H9 (cell line): ENCODE measurements at places on chromosomes 7 and 10.

DNA sequence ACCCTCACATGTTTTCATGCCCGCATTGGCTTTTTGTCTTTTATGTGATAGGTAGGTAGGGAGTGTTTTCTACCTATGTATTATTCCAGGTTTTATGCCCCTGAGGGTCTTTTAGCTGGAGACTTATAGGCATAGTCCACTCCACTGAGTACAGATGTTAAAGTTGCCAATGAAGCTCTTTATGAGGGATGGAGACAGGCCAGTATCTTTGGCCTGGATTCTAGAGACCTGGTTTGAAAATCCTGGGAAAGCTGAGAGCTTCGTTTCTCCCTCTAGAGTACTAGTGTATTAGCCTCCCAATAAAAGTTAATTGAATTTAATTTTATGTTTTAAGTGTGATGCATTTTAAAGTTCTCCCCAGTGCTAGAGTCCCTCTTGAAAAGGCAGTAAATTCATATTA, 854.1 kb downstream of the LRMDA start:
- DNase-seq: no peak
- H3K27me3 ChIP-seq: no peaks in the 10 kb centered on the region
- H3K36me3 ChIP-seq: peaks cover 2% of the 10 kb centered on the region; the same call in 2 of the 3 replicates
- H3K27ac ChIP-seq: no peak overlapping the region
- H3K4me3 ChIP-seq: no peak overlapping the region

- H3K4me1 ChIP-seq: no peaks in the 10 kb centered on the region
- H3K4me3 ChIP-seq: no peak overlapping the region
- no peaks in the 10 kb centered on the region for H3K27me3 ChIP-seq
- no peak overlapping the region for H3K27ac ChIP-seq
- peaks cover 92% of the 10 kb centered on the region for H3K36me3 ChIP-seq
Measured at GRCh38 chr10:98435178-98435577, 11.6 kb downstream of the HPS1 start.

DNA sequence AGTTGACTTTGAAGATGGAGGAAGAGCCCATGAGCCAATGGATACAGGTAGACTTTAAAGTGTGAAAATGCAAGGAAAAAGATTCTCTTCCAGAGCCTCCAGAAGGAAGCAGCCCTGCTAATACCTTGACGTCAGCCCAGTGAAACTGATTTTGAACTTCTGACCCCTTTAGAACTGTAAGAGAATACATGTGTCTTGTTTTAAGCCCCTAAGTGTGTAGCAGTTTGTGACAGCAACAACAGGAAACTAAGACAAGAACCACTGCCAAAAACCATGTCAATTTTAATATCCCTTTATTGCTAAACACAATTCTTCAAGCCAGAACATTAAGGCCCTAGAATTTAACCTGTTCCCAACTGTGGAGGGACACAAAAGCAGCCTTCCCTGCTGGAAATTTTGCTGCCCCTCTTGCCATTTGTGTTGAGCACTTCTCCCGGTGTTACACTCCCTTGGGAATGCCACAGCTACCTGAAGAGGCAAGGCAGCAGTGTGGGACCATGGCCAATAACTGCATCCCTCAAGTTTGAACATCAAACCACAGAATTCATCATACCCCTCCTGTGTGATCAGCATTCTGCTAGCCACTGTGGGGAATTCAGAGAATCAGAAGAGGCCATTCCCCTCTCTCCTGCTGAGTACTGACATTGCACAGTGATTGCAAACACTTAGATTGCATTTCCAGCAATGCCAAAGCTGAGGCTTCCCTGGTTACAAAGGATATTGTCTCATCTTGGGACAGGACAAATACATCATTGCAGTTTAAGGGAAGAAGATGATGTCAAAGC, 12.3 kb upstream of the CCDC172 start:
- no peak for DNase-seq
- no peak overlapping the region for H3K27ac ChIP-seq
- H3K27me3 ChIP-seq: no peaks in the 10 kb centered on the region
- H3K36me3 ChIP-seq: no peaks in the 10 kb centered on the region

DNA sequence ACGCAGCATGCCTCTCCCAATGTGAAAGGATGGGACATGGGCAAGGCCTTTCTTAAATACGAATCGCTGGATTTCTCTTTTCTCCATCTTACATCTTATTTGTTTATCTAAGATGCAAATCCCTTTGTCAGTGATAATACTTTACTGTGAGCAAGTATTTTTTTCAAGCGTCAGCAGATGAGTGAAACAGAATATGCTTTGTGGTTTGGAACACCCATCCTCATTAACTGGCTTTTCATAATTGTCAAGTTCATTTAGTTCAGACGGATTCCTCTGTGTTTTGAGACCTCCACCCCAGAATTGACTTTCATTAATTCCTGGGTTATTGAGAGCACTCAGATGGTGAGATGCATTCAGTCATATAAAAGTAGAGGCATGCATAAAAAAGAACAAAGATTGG, 149.8 kb downstream of the NSUN6 start:
- H3K4me3 ChIP-seq: no peak overlapping the region
- DNase-seq: no peak
- no peaks in the 10 kb centered on the region for H3K27me3 ChIP-seq
- H3K4me1 ChIP-seq: no peaks in the 10 kb centered on the region; the same call in 1 of the 2 replicates
- H3K27ac ChIP-seq: no peak overlapping the region
- H3K36me3 ChIP-seq: no peaks in the 10 kb centered on the region

DNA sequence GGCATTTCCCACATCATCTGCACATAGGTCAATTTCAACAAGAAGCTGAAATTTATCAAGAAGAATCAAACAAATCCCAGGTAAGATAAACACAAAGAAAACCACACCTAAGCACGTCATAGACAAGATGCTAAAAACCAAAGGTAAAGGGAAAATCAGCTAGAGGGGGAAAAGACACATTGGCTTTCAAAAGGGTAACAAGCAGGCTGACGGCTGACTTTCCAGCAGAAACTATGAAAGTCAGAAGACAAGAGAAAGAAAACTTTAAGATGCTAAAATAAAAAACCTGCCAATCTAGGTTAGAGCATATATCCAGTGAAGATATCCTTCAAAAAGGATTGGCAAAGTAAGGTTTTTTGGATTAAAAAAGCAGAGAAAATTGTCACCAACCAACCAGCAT, 59.9 kb upstream of the RHEB start:
- no peak overlapping the region for H3K27ac ChIP-seq
- H3K36me3 ChIP-seq: peaks cover 6% of the 10 kb centered on the region; the same call in 2 of the 3 replicates
- H3K27me3 ChIP-seq: no peaks in the 10 kb centered on the region

DNA sequence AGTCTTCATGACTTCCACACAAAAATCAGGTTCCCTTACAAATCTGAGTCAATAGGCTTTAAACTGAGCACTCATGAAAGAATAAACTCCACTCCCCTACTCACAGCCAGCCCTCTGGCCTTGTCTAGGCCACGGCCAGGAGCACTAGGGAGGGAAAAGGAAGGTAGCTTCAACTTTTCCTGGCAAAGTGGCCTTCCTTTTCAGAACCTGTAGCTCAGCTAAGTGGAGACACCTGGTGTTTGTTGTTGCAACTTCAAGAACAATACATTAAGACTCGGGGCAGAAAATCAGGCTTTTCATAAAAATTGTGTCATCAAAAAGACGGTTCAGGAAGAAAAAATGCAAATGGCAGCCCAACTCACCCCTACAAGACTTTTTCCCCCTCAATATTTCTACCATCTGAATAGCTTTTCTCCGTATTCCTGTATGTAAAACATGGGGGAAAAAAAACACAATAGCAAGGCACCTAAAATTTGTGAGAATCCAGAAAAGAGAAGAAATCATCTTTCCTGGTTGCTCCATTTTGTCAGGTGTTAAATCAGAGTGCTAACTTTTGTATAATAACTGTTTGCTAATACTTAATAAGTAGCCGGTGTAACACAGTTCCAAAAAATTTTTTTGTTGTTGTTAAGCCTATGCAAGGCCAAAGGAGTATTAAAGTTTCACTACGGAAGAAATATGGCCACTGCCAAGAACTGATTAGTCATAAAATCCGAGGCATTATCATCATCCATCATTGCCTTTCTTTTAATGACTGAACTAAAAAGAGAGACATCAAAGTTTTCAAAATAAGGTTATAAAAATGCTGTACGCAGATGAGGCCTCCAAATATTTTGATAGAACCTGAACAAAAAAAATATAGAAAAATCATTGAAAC, 66.2 kb upstream of the ARID5B start:
- H3K27ac ChIP-seq: no peak overlapping the region
- no peaks in the 10 kb centered on the region for H3K4me1 ChIP-seq
- DNase-seq: peak; percentile 46

DNA sequence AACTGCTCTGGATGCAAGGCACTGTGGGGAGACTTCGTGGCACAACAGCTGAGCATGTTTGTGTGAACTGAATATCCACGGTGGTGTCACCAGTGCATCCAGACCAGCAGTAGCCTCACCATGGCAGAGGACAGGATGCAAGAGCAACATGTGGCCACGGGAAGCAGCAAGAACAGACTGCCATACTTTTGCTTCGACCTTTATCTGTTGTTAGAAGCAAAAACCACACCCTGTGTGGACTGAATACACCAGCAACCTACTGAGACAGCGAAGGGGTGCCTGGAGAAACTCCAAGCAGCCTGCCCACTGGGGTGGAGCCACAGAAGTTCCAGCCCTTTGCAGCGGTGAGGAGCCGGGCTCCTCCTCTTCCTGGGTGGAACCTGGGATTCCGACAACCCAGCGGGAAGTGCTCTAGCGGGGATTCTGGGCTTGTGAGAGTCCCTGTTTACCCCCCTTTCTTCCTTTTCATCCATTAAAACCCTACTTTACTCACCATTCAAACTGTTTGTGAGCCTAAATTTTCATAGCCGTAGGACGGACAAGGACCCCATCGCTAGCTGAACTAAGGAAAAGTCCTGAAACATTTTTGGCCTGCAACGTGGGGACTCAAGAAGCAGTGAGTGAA, 584.9 kb downstream of the GRM8 start:
- no peak overlapping the region for H3K4me3 ChIP-seq
- no peak overlapping the region for H3K27ac ChIP-seq
- peaks cover 5% of the 10 kb centered on the region; the same call in 1 of the 2 replicates for H3K36me3 ChIP-seq
- H3K27me3 ChIP-seq: no peaks in the 10 kb centered on the region
- no peaks in the 10 kb centered on the region; the same call in 1 of the 2 replicates for H3K4me1 ChIP-seq
- DNase-seq: no peak

DNA sequence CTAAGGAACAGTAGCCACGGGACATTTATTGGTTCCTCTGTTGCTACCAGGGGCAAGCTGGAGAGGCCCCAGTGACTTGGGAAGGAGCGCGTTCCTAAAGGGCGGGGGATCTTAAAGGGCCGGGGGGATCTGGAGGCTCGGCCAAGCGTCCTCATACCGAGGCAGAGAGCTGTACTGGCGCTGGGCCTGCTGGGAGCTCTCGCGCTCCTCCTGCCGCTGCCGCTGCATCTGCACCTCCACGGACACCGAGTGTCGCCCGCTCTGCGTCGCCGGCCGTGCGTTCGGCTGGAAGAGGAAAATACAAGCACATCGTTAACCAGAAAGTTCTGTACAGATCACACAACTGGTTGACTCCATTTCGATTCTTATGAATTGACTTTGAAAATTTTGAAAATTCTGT, 695.6 kb downstream of the PARD3 start:
- DNase-seq: no peak
- no peaks in the 10 kb centered on the region for H3K27me3 ChIP-seq
- no peak overlapping the region for H3K4me3 ChIP-seq
- no peaks in the 10 kb centered on the region; the same call in 1 of the 2 replicates for H3K4me1 ChIP-seq
- no peaks in the 10 kb centered on the region for H3K36me3 ChIP-seq

DNA sequence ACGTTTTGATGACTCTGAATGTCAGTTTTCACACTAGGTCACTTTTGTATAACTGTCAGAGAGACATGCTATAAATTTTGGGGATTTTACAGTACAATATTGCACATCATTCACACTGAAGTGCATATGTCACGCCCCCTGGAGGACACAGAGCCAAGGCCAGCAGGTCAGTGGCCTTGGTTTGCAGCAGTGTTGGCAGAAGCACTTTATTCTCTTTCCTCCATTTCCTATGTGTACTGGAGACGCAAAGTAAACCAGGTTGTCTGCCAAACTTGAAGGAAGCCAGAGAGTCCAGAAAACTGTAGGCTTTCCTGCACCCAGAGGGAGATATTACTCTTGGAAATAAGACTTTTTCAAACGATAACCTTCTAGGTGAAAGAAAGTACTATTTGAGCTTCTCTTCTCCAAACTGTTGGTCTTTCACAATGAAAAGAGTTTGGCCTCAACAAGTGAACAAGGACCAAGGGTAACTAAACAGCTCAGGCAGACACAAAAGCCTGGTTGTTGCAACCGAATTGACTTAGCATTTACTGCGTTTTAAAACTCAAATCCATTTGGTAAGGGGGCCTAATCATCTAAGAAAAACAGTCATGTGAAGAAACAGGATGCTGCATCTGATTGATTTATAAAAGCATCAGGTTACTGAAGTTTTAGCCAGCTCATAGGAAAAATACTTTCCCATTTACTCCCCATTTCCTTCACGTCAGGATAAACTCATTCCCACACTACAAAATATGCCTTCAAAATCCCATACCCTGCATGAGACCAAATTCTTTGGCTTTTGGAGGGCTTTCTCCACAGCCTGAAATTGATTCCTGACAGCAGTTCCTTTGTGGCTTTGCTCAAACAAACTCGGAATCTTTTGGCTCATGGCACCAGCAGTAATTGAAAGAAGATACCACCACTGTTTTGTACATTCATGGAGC, 83.0 kb upstream of the SEC61G start:
- H3K27ac ChIP-seq: no peak overlapping the region
- no peaks in the 10 kb centered on the region for H3K36me3 ChIP-seq
- no peaks in the 10 kb centered on the region for H3K4me1 ChIP-seq
- peak; percentile 47 for DNase-seq
- no peaks in the 10 kb centered on the region for H3K27me3 ChIP-seq

GRCh38 chr7:68488341-68489060, 1109.8 kb upstream of the AUTS2 start:
- no peak for DNase-seq
- H3K4me3 ChIP-seq: no peak overlapping the region
- H3K4me1 ChIP-seq: no peaks in the 10 kb centered on the region; the same call in 1 of the 2 replicates
- H3K36me3 ChIP-seq: no peaks in the 10 kb centered on the region
- H3K27ac ChIP-seq: no peak overlapping the region

- no peaks in the 10 kb centered on the region for H3K36me3 ChIP-seq
- no peak overlapping the region for H3K27ac ChIP-seq
- H3K4me1 ChIP-seq: 0 out of 2 replicates have a peak, but pooled peaks cover 3% of the 10 kb centered on the region
- H3K27me3 ChIP-seq: no peaks in the 10 kb centered on the region
Measured at GRCh38 chr10:70267161-70267933, 16.5 kb downstream of the NPFFR1 start.

GRCh38 chr7:2523461-2523936, 3.9 kb downstream of the LFNG start:
- no peaks in the 10 kb centered on the region; the same call in 1 of the 2 replicates for H3K27me3 ChIP-seq
- H3K27ac ChIP-seq: no peak overlapping the region
- H3K36me3 ChIP-seq: no peaks in the 10 kb centered on the region; the same call in 1 of the 3 replicates
- no peaks in the 10 kb centered on the region; the same call in 1 of the 2 replicates for H3K4me1 ChIP-seq
- H3K4me3 ChIP-seq: no peak overlapping the region

- no peak overlapping the region for H3K27ac ChIP-seq
- H3K4me3 ChIP-seq: no peak overlapping the region
- H3K27me3 ChIP-seq: no peaks in the 10 kb centered on the region
- DNase-seq: no peak
- H3K4me1 ChIP-seq: no peaks in the 10 kb centered on the region; the same call in 1 of the 2 replicates
Measured at GRCh38 chr10:15296701-15297100, 74.4 kb downstream of the FAM171A1 start.

- no peaks in the 10 kb centered on the region for H3K27me3 ChIP-seq
- H3K4me1 ChIP-seq: no peaks in the 10 kb centered on the region
- H3K27ac ChIP-seq: no peak overlapping the region
- H3K36me3 ChIP-seq: peaks cover 58% of the 10 kb centered on the region
- no peak overlapping the region for H3K4me3 ChIP-seq
Measured at GRCh38 chr10:79293841-79294581, 53.3 kb upstream of the PPIF start.

GRCh38 chr10:103649654-103650423, 156.3 kb downstream of the NEURL1 start:
- H3K4me1 ChIP-seq: peaks cover 13% of the 10 kb centered on the region; the same call in 1 of the 2 replicates
- no peak overlapping the region for H3K27ac ChIP-seq
- no peak for DNase-seq
